ENCODE measurements at places on chromosomes 5 and 9.

DNA sequence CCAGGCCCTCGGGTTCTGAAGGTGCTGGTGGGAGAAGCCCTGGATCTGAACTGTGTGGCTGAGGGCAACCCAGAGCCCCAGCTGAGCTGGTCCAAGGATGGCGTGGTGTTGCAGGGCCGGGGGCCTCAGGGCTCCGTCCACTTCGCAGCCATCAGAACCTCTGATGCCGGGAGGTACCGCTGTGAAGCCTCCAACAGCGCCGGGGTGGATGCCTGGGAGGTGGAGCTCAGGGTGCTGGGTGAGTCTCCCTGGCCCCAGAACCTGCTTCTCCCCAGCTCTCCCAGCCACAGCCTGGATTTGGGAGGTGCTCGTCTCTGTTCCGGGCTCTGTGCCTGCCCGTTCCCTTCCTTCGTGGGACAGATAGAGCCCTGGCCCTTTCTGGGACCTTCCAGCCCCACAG lies 75.6 kb downstream of the HMCN2 start:
- no peak for DNase-seq

- no peak for DNase-seq
Observed at GRCh38 chr5:102975457-102976182, 144.3 kb downstream of the GIN1 start.

- DNase-seq, result no peak
Observed at GRCh38 chr5:75823811-75824210, 106.6 kb upstream of the POC5 start.

- DNase-seq, result peak; percentile 62
Observed at GRCh38 chr5:113896789-113897188, 383.3 kb downstream of the YTHDC2 start.

DNA sequence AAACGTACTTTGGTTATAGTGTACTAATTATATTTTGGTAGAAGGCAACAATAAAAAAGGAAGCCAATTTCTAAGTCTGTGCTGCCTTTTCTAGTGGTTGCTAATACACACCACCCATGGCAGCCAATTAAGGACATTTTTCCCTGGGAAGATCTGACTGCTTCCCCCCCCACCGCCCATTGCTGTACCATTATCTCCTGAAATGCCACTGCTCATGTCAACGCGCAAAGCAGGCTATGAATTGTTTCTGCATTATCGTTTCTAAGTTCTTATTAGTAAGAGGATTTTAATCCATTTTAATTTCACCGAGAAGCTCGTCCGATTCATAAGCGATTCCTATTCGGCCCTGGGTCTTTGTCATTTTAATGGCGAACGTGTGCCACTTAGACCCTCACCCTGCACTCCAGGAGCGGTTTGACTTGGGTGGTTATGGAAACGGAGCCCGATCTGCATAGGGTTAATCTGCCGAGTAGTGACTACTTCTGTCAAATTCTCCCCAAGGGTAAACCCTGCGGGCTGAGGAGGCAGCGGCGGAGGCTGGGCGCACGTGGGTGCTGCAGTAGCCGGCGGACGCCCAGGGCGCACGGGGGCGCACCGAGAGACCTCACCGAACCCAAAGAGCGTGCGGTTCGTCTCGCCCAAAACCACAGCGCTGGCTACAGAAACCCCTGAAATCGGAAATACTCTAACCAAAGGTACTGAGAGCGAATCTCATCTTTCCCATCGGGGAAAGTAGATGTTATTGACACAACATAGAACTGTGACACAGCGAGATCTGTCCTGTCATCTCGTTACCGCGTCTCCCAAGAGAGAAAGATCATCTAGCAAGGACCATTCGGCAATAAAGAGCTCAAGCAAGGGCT lies 55.8 kb upstream of the SHC3 start:
- DNase-seq, result no peak

- DNase-seq, result no peak
Observed at GRCh38 chr5:168779333-168779732, 200.2 kb upstream of the PANK3 start.

GRCh38 chr5:178372142-178372571 lies 139.6 kb upstream of the PHYKPL start:
- no peak for DNase-seq

DNA sequence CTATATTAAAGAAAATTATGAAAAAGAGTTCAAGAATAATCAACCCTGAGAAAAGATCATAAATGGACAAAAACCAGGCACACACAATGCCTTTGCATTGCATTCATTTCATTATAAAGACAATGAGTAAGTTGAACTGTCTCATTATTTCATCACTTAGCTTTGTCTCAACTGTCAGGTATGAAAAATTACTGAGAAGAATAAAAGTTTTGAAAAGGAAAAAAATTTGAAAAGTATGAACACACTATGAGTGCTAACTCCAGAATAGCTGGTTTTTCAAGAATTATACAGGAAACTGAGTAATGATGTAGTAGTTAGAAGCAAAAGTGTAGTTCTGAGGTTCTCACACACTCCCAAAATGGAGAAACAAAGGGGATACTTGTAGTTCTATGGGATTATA lies 16.3 kb upstream of the ANXA1 start:
- no peak for DNase-seq

DNA sequence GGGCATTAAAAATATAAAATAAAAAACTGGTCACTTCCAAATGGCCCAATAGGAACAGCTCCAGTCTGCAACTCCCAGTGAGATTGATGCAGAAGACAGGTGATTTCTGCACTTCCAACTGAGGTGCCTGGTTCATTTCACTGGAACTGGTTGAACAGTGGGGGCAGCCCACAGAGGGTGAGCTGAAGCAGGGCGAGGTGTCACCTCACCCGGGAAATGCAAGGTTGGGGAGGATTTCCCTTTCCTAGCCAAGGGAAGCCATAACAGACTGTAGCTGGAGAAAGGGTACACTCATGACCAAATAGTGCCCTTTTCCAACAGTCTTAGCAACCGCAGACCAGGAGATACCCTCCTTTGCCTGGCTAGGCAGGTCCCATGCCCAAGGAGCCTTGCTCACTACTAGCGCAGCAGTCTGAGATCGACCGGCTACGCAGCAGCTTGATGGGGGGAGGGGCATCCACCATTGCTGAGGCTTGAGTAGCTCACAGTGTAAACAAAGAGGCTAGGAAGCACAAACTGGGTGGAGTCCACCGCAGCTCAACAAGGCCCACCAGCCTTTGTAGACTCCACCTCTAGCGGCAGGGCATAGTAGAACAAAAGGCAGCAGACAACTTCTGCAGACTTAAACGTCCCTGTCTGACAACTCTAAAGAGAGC lies 12.7 kb downstream of the RLN1 start:
- DNase-seq, result no peak

GRCh38 chr5:170571281-170571731 lies 67.5 kb downstream of the KCNIP1 start:
- DNase-seq, result no peak

GRCh38 chr5:33631786-33632185 lies 191.0 kb downstream of the TARS1 start:
- no peak for DNase-seq

DNA sequence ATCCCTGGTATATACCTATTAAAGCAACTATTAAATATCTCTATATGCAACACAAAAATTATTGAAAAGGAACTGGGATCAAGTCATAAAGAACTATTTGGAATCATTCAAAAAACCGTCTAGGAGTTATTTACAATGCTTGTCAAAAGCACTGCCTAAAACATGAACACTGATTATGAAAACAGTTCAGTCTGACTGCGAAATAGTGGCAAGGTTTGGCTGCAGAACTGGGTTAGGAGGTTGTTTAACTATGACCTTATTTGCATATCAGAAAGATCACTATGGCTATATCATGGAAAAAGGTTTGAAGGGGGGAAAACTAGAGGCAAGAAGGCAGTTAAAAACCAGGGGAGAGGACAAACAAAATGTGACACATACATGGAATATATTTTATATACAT lies 12.0 kb downstream of the FBXW2 start:
- DNase-seq, result no peak

DNA sequence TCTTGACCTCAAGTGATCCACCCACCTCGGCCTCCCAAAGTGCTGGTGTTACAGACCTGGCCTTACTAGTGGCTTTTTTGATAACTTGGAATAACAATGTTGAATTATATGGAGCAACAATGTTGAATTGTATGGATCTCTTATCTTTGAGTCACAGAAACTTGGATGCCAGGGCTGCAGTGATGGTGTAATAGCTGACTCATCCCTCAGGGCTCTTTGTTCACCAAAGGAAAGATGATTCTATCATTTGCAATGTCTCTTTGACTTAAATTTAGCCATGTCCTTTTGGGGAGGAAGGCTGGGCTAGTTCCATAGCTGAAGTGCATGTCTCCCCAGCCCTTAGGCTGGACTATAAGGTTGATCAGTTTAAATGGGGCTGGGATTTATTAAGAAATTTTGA lies 172.3 kb downstream of the PDZD2 start:
- no peak for DNase-seq

DNA sequence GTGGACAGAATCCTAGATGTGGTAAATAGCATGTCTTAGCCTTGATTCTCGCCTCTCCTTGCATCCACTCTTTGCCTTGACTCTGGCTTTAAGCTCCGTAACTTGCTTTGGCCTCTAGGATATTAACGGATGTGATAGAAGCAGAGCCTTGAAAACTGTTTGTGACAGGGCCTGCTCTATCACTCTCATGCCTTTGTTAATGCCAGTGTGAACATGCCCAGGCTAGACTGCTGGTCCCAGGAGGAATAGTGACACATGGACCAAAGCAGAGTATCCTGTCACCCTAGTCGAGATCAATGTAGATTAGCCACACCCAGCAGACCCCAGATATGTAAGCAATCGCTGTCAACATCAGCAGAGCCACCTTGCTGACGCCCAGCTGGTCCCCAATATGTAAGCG lies 109.9 kb upstream of the C9orf72 start:
- DNase-seq, result no peak

DNA sequence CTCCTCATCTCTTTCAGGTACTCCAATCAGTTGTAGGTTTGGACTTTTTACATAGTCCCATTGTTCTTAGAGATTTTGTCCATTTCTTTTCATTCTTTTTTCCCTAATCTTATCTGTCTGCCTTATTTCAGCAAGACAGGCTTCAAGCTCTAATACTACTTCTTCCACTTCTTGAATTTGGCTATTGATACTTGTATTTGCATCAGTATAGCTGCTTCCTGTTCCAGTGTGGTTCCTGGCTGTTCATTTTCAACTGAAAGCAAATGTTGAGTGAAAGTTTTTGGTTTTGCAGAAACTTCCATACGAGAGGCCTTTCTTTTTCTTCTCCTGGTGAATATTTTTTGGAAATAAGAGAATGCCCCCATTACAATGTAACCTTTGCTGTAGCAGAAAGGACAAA lies 12.0 kb upstream of the IFNA1 start:
- no peak for DNase-seq

GRCh38 chr5:149264439-149265067 lies 7.1 kb upstream of the AFAP1L1 start:
- peak; percentile 62 for DNase-seq

DNA sequence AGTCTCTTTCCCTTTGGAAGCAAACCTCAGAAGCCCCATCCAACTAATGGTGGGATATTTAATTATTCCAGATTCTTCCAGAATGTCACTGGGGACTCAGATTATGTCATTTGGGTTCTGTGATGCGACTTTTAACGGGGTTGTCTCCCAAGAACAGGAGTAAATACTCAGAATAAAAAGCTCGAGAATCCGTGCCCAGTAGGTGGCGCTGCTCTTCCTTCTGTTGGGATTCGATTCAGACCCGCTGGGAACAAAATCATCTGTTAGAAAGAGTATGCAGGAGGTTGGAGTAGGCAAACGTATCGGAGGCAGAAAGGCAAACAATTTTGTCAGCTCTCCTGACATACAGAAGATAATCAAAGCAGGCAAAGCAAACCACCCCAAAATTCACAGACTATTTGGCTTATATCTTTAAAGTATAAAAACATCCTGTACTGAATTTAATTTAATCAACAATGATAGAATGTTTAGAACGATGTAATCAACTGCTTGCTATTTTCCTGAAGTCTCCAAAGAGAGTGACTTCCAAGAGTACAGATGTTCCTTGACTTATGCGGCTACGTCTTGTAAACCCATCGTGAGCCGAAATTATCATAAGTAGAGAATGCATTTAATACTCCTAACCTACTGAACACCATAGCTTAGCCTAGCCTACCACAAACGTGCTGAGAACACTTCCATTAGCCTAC lies 169.8 kb upstream of the RAI14 start:
- DNase-seq, result peak; percentile 82

- no peak for DNase-seq
Observed at GRCh38 chr5:61386045-61386800, 54.2 kb downstream of the ZSWIM6 start.

DNA sequence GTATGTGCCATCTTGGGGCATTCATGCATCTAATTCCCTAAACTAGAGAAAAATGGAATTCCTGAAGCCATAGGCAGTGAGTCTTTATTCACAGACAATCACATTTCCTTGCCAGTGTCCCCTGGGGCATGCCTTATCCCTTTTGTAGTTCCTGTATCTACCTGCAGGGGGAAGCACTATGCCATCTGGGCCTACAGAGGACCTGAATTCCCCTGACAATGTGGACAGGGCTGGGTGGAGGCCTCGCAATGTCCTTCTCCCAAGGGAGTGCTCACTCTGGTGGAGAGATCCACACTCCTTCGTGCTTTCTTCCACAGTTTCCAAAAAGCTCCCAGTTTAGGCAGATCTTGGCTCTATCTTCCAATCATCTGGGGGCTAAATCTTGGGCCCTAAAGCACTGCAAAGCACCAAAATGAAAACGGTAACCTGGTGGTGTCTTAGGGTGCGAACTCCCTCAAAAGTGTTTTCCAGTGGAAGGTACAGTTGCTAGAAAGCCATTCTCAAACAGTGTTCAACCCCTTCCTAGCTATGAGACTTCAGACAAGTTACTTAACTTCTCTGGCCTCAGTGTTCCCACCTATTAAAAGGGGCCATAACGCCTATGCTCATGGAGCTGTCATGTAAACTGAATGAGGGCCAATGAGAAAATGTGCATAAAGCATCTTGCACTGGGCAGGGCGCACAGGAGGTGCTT lies 17.5 kb downstream of the WHRN start:
- DNase-seq, result peak; percentile 66

DNA sequence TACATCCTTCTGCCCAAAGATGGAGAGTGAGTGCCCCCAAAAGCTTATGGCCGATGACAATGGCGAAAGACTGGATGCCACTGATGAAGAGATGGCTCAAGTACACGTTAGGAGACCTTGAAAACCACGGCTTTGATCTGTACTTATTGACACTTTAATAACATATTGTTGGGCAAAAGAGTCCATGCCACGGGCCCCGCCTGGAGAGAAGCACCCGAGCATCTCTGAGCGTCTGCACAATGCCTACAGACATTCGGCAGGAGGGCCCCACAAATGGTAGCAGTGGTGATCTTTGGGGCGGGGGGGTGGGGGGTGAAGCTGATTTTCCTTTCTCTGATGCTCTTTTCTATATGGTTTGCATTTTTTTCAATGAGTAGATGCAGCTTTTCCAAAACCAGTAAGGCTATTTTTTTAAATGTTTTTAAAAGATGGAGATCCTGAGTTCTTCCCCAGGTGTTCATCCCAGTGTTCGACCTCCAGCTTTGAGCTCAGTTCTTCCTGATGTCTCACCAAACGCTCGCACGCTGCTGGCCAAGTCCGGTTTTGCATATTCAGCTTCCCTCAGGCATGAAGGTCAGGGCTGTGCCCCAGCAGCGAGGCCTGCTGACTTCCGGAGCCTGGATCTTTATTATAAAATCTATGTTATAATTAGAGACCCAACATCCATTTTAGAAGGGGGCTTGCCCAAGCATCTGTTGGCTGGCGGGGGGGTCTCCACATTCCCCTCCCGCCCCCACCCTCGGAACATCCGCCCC lies 34.3 kb upstream of the BARHL1 start:
- DNase-seq, result no peak

Measured in COR-L47 (cell line).